ENCODE measurements at places on chromosomes 4 and X.

DNA sequence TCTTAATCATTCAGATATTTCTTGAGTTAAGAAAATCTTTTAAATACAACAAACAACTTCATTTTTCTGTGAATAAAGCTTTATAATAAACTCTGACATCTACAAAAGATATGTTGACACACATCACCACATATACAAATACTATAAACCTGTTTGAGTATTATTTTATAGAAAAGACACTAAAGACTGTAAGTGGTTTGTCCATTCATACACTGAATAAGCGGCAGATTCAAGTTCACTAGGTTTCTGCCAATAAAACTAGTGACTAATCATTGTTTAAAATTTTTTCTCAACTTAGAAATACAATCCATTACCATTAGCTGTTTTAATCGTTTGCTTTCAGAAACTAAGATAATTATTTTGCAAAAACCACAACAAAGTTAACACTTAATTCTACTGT is 1900.0 kb downstream of the C4orf33 start:
- no peak for DNase-seq

GRCh38 chr4:128565565-128566186 is 243.8 kb upstream of the JADE1 start:
- DNase-seq = no peak

DNA sequence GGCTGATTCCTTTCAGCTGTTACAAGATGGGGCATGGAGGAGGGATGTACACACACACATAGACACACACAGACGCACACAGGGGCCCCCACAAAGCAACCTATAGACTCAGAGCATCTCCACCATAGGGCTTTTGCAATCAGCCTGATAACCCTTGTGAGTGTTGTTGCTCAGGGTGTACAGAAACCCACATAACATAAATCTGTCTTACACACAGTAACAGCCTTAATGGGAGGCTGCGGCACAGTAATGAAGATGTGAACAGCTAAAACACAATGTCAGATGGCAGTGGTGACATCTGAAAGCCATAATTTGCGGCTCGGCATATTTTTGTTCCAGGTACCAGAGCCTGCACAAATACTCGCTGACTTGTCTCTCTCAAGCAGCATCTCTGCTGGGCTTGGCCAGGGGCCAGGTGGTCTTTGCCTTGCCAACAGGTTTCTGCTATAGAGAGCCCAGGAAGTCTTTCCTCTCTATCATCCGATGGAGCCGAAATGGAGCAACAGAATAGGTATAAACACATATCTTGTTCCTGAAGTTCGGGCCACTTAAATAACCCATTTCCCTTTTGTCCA is 357.2 kb upstream of the GATB start:
- no peak for DNase-seq

DNA sequence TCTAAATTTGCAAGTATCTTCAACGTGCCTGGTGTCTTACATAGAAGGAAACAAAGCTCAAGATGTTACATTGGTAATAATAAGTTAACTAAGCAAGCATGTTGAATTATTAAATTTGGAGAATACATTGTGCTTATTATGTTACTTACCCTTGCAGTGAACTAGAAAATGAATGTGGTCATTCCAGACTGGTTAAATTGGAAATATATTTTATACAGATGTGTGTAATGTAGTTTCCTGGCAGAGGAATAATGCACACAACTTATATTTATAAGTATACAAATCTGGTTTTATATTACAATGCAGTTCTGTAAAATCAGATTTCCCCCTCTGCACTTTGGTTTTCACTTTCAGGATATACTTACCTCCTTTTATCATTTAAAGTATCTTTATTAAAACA is 159.9 kb upstream of the SLIT2 start:
- DNase-seq = no peak

GRCh38 chr4:169133932-169134331 is 123.9 kb upstream of the CBR4 start:
- no peak for DNase-seq

DNA sequence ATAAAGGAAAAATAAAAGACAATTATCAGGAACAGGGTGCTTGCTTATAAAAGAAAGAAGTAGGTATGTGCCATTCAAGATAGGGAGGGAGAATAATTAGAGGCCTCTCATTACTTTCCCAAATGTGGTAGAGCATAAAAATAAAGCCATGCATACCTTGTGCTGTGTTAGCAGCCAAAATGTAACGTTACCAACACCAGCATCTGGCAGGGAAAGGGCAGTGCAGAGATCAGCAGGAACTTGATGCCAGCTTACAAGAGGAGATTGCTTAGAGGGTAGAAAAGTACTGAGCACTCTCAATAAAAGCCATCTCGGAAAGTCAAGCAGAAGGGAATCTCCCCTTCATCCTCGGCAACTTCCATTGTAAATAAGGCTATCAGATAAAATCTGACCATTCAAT is 195.6 kb downstream of the RASL11B start:
- no peak for DNase-seq

DNA sequence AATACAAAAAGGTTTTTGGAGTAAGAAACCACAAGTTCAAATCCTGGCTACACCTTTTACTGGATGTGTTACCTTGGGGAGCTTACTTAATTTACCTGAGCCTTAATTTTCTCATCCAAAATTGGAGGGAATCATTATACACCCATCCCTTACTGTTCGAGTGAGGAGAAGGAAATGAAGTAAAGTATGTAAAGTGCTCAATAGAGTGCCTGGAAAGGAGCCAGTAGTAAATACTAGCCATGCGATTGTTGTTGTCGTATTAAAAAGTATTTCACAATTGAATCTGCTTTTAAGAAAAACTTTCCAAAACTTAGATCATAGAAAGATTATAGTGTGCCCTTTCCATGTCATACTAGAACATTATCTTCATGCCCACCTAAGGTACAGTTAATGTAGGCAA is 124.5 kb downstream of the ATXN3L start:
- no peak for DNase-seq

GRCh38 chr4:79996851-79997250 is 76.2 kb downstream of the ANTXR2 start:
- no peak for DNase-seq

DNA sequence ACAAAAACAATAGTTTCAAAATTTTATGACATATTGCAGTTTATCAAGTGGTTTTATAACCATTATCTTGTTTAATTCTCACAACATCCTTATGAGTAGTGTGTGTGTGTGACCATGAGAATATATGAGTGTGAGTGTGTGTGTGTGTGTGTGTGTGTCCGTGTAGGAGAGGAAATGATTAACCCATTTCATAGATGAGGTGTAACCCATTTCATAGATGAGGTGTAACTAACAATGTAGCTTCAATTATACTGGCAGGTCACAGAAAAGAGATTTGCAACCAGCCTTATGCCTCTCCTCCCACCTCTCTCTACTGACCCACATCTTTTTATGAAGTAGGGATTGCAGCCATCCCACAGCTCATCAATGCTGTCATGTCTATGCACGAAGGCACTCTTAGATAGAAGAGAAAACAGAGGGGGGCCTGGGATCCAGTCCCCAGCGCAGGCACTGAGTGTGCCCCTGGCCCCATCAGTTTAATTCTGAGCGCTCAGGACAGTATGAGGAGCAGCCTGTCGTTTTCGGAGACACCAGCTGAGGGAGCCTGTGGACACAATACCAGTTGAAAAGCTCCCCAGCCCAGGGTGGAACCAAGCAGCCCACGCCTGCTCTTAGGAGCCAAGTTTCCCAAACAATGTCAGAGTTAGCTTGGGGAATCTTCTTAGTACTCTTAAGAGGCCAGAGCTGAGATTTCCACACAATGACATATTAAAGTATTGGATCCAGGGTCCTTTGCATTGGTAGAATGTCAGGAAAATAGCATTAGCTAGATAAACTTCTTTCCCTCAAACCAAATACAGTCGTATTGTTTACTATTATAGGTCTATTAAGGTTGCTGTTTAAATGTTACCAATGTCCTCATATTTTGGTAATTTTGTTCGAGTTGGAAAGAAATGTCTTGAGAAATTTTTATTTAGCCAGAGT is 88.6 kb downstream of the PALLD start:
- peak; percentile 24 for DNase-seq

DNA sequence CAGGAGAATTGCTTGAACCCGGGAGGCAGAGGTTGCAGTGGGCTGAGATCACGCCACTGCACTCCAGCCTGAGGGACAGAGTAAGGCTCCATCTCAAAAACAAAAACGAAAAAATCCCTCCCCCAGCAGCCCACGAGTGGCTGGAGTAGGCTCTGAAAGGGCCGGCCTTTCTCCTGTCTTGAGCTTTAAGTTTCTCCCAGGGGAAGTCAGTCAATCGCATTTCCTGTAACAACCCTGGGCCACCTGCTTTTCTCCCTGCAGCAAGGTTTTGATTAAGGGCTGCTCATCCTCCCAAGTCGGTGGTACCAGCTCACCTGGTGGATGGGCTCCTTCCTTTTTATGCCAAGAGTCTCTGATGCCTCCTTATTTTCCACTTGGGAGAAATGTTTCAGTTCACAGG is 2.0 kb upstream of the NYX start:
- no peak for DNase-seq

DNA sequence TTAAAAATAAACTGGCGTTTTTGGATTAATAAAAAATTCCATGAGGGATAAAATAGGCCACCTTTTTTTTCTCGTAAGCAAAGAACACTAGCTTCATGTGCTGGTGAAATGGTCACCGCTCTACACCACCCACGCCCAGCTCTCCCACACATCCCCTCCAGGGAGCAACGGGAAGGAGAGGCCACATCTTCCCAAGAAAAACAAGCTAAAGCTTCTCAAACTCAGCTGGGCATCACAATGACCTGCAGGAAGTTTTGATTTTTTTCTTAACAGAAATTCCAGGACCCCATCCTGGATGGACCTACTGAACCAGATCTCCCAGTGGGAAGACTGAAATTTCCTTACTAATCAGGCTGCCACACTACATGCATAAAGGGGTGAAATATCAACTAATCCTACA is 9.8 kb downstream of the TSPAN5 start:
- no peak for DNase-seq
